ENCODE measurements at places on chromosomes 2 and 18. TPM values are rescaled to one million over a fixed set of nuclear protein-coding genes. Genes with fewer than 3 reads are reported as not detected.

Gene DPP10
- 6.5 TPM for total RNA-seq

Gene SIX3
- 28.8 TPM for total RNA-seq

Gene DGUOK
- 79.0 TPM for total RNA-seq

Gene RNF152
- total RNA-seq: 23.0 TPM

Gene SLC16A14
- total RNA-seq: 10.8 TPM

Gene ICA1L
- total RNA-seq: 27.5 TPM

Gene TRAPPC8
- 46.4 TPM for total RNA-seq

Gene CERKL
- 0.25 TPM for total RNA-seq

Gene NEUROD1
- total RNA-seq: not detected

Gene ZNF385B
- total RNA-seq: 22.9 TPM

Gene MBD5
- 32.0 TPM for total RNA-seq

Gene UBE2F
- total RNA-seq: 77.4 TPM

Gene SPP2
- total RNA-seq: not detected

Gene LRRC30
- not detected for total RNA-seq

Gene RDH14
- total RNA-seq: 33.5 TPM

Gene CDH7
- total RNA-seq: 2.7 TPM

Gene RAB6C
- not detected for total RNA-seq

Gene DCAF17
- 53.8 TPM for total RNA-seq

Gene CYP26B1
- total RNA-seq: 1.2 TPM

Gene IL1R2
- not detected for total RNA-seq

Gene TGFA
- total RNA-seq: not detected

Gene G6PC2
- not detected for total RNA-seq

Gene COL6A3
- 0.41 TPM for total RNA-seq

Gene FBXO48
- 2.9 TPM for total RNA-seq

Gene ANAPC1
- total RNA-seq: 50.9 TPM
